ENCODE measurements at places on chromosomes 5 and 9.

DNA sequence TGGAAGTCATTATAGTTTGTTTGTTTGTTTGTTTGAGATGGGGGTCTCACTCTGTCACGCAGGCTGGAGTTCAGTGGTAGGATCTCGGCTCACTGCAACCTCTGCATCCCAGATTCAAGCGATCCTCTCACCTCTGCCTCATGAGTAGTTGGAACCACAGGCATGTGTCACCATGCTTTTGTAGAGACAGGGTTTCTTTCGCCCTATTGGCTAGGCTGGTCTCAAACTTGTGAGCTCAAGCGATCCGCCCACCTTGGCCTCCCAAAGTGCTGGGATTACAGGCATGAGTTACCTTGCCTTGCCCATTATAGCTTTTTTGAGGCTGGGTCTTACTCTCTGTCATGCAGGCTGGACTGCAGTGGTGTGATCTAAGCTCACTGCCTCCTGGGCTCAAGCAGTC is 28.8 kb downstream of the NSD1 start:
- DNase-seq = no peak

DNA sequence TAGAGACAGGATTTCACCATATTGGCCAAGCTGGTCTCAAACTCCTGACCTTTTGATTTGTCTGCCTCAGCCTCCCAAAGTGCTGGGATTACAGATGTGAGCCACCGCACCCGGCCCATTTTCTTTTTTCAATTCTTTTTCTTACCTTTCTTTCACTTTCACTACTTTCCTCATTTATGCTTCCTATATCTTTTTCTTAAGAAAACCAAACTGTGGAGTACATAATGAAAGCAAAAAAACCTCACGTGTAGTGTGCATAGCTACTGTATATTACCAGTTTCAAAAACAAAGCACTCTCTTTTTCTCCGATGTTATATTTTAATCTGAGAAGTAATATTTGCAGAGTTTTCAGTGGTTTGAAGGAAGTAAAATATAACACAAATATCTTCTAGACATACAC is 8.0 kb upstream of the CAST start:
- no peak for DNase-seq

GRCh38 chr9:124248066-124248465 is 9.7 kb upstream of the NEK6 start:
- peak; percentile 25 for DNase-seq

- no peak for DNase-seq
Measured at GRCh38 chr5:42720251-42720650, 36.4 kb upstream of the CCDC152 start.

- DNase-seq = peak; percentile 79
Measured at GRCh38 chr9:20551835-20552234, 70.5 kb downstream of the MLLT3 start.

GRCh38 chr9:14018081-14018480 is 295.9 kb downstream of the NFIB start:
- DNase-seq = no peak

DNA sequence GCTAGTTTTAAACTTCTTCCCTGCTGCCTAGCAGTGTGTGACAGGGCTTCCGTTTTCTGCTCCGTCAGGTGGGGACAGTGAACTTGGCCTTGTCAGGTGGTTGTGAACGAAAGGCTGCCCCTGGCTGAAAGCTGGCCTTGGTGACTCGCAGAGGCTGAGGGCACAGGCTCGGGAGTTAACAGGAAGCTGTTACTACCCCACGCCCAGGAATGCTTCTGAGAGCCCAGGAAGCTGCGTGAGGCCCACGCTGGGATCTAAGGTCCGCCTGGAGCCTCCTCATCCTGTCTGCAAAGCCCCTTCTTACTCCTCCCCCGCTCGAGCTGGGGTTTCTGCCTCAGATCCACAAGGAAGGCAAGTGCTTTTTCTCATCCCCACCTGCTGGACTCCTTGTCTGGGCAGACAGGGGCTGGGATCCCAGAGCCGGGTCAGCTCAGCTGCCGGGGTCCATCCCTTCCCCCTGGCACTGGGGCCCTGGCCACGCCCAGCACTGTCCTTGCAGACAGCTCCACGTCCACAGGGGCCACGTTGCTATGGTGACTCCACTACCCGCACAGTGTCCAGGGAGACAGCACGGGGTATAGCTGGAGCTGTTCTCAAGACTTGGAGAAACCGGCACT is 124.7 kb upstream of the TBC1D2 start:
- DNase-seq = peak; percentile 58

DNA sequence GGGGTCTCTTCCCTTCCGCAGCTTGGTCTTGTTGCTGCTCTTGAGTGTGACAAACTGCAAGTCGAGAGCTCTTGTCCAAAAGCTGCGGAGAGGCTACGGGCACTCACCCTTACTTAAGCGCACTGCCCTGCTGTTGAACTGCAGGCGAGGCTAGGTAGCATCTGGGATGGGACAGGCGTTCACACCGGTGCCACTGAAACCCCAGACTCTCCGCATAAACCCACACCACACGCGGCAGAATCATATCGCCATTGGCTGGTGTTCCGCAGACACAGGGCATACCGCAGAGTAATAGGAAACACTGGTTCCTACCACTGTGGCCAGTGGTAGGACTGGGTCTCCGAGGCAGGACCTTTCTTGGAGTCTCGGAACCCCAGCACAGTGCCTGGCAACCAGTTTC is 2.2 kb upstream of the NPR3 start:
- DNase-seq = no peak

GRCh38 chr9:84711936-84712335 is 42.4 kb downstream of the NTRK2 start:
- DNase-seq = no peak

GRCh38 chr5:161925960-161926359 is 78.0 kb downstream of the GABRA1 start:
- no peak for DNase-seq

GRCh38 chr9:131262327-131263032 is 13.8 kb downstream of the FAM78A start:
- no peak for DNase-seq

DNA sequence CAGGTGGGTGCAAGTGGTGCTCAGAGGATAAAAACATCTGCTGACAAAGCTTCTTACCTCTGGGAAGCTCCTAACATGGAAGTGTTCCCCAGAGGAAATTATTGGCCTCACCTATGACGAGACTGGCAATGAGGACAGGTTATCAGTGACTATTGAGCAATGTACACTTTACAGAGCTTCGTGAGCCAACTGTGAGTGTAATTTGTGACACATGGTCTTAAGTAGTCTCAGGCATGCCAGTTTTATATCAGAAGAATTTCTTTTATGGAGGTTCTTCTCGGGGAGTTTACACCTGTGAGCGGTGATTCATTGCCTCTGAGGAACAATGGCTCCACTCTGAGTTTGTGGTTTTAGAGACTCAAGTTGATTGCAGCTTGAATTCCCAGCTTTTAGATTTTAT is 11.3 kb downstream of the ANKDD1B start:
- DNase-seq = peak; percentile 88

GRCh38 chr9:33690143-33690933 is 105.0 kb upstream of the PRSS3 start:
- no peak for DNase-seq

DNA sequence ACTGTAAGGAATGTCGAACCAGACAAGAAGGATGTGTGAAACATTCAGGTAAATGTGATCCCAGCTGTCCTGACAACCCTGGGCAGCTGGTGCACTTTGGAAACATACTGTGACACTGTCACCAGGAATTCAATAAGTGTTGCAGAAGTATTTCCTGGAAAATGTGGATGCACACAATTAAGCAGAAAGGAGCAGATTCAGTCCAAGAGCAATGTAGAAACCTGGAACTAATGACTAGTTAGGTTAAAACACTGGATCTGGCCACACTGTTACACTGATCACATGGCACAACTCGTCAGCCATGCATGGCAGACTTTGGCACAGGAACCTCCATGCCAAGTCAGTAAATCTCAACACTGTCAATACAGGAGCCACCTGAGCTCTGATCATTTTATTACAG is 109.0 kb downstream of the FAM174A start:
- no peak for DNase-seq

DNA sequence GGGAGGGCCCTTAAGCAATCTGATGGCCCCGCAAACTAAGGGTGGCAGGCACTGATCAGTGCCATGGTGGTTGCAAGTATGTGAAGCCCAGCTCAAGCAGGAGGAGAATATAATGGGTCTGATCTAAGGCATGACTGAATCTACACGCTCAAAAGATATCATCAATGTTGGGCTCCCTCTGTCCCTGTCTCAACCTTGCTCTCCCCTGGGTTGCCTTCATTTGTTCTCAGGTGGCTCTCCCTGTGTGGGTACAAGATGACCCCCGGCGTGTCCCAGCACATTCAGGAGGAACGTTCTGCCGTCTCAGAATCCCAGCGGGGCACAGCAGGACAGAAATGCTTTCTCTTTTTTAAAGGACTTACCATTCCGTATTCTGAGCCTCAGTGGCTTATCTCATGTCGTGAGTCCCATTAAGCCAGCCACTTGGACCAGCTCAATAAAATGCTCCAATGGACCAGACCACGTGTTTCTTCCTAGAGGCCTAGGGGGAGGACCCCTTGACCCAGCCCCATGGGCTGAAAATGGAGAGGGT is 12.0 kb upstream of the RNF130 start:
- no peak for DNase-seq

- no peak for DNase-seq
Measured at GRCh38 chr5:166505067-166505466, 1786.4 kb upstream of the WWC1 start.

DNA sequence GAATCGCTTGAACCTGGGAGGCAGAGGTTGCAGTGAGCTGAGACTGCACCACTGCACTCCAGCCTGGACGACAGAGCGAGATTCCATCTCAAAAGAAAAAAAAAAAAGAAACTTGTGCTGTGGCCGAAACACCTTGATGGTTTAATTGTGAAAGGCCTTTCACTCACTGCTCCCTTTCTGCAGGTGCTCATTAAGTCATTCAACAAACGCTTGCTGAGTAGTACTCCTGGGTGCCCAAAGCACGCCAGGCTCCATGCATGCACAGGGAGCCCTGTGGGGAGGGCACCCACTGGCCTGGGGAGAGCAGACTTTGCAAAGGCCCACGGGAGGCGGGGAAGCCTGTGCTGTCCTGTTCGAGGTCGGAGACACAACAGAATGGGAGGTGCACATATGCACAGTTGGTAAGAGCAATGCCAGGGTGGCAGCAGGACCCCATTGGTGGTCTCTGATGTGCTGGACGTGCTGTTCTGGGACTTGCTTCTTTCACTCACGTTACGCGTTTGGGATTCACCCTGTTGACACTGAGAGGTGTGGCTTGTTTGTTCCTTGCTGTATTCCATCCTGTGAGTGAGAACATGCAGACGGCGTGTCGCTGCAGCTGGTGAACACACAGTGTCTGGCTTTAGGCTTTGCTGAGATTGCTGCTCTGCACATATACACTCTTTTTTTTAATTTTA is 3.0 kb upstream of the ENTPD2 start:
- DNase-seq = no peak

DNA sequence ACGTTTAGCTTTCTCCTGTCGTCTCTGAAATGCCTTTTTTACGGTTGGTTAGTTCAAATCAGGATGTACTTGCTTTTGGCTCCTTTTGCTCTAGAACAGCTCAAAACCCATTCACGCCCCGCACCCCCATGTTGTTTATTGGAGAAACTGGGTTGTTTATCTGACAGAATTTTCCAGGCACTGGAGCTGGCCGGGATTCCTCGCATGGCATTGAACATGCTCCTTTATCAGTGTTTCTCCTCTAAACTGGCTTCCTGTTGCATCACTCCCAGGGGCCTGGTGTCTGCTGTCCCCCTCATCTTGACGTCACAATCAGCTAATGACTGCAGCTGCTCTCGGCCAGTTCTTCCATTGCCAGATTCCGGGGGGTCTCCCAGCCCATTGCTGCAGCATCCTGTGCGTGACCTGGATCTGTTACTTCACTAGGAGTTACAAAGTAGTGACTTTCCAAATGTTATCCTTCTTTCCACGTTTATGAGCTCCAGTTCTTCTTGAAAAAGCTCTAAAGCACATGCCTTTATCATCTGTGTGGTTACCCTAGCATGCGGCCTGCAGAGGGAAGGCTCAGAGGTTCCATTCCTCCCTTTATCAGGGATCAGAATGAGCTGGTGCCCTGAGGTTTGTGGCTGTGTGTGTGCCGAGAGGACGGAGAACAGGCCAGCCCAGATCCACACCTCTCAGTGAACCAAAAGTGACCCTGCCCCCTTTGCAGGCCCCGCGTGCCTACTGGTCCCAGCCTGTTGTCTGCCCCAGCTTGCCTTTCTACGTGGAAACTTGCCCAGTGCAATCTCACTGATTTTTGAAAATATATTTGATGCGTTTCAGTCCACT is 27.5 kb downstream of the FAM163B start:
- peak; percentile 19 for DNase-seq

DNA sequence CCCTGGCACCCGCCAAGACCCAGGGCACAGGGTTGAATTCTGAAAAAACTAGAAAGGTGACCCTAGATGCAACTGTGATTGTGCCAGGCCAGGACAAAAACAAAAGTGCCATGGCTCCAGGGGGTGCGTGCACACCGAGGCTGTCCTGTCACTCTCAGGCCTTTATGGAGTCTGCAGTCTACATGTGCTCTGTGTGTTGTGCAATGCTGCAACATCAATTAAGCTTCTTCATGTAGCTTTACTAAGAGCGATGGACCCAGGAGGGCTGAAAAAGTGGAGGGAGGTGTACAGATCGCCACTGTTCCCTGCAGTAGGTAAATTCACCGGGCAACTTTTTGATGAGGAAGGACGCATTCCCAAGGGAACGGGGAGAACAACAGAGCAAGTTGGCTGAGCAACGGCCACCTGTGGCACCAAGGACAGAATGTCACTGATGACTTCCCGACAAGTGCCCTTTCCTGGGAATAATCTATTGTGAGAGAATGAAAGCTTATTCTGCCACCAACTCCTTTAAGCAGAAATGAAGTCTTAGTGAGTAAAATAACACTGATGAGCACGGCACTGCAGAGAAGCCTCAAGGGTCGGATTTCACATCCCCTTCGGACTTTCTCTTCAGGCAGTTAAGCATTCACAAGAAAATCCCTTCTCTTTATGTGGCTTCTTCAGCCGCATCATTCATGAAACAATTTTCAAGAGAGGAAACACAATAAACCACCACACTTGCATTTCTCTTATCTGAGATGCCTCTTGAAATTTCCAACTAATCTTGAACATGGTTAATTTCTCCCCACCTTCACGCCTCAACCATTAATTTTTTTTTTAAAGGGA is 149.6 kb downstream of the DROSHA start:
- no peak for DNase-seq

DNA sequence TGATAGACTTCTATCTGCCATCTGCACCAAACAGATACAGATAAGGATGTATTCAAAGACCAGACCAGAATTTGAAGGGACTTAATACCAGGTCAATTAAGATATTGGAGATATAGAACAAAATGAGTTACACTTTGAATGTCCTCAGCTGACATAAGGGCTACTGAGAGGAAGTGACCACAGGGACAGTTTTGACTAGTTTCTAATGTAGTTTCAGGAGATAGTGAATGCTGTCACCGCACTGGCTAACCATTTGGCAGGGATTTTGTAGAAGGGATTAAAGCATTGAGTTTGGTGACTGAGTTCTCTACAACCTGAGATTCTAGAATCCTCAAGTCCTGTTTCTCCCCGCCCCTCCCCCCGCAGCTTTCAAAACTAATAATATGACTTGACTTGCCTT is 22.7 kb downstream of the CCNH start:
- DNase-seq = no peak

- DNase-seq = peak; percentile 2
Measured at GRCh38 chr9:69743930-69744329, 15.9 kb downstream of the PTAR1 start.
